ENCODE measurements at places on chromosomes 3 and 15. TPM values are rescaled to one million over a fixed set of nuclear protein-coding genes. Genes with fewer than 3 reads are reported as not detected.

Gene PLIN1
- total RNA-seq = 0.08 TPM

Gene XPC
- total RNA-seq = 29.0 TPM

Gene FANCD2OS
- not detected for total RNA-seq

Gene ANKRD34C
- total RNA-seq = not detected

Gene ACSBG1
- total RNA-seq = 0.81 TPM

Gene FETUB
- total RNA-seq = 0.23 TPM

Gene VILL
- 0.22 TPM for total RNA-seq

Gene DISP2
- total RNA-seq = 1.1 TPM

Gene CPNE9
- not detected for total RNA-seq

Gene DUSP7
- total RNA-seq = 23.9 TPM

Gene HDC
- 0.05 TPM for total RNA-seq

Gene RTP1
- total RNA-seq = not detected

Gene RAD54L2
- total RNA-seq = 5.5 TPM

Gene MAP6D1
- total RNA-seq = 6.6 TPM

Gene GPR149
- total RNA-seq = not detected

Gene CEP152
- 3.5 TPM for total RNA-seq

Gene MOBP
- 0.03 TPM for total RNA-seq

Gene TF
- 0.59 TPM for total RNA-seq

Gene SLC12A1
- not detected for total RNA-seq

Gene NEK11
- total RNA-seq = 4.8 TPM

Gene ITPKA
- 13.2 TPM for total RNA-seq

Gene ROPN1B
- not detected for total RNA-seq

Gene INSYN1
- 2.7 TPM for total RNA-seq

Gene ERICH6
- total RNA-seq = 0.07 TPM

Gene ZXDC
- 8.8 TPM for total RNA-seq

Gene STRIT1
- total RNA-seq = not detected

Gene ACKR2
- total RNA-seq = 0.10 TPM

Gene CDHR4
- 0.24 TPM for total RNA-seq

Gene C15orf39
- total RNA-seq = 34.6 TPM

Gene UROC1
- total RNA-seq = not detected

Gene ATOSA
- 7.0 TPM for total RNA-seq

Gene RFTN1
- 3.6 TPM for total RNA-seq

Gene SLC35A5
- total RNA-seq = 16.6 TPM

Gene CTDSPL
- total RNA-seq = 21.3 TPM

Gene RNF111
- 27.5 TPM for total RNA-seq

Gene CTXND1
- total RNA-seq = not detected

Gene ITIH1
- total RNA-seq = not detected

Gene GASK1A
- not detected for total RNA-seq

Gene CMTM7
- 35.8 TPM for total RNA-seq

Gene WDR93
- 0.26 TPM for total RNA-seq

Gene UCN2
- total RNA-seq = 8.3 TPM

Gene GOLGA8H
- total RNA-seq = 2.9 TPM

Gene GLDN
- total RNA-seq = not detected

Gene TMCO5A
- total RNA-seq = not detected

Gene ACKR4
- not detected for total RNA-seq

Gene ULK3
- 33.1 TPM for total RNA-seq

Gene EEF1AKMT4
- 10.6 TPM for total RNA-seq

All from A549 treated with dexamethasone at 1 μM for 4 hours (cell line).